PC-9 (cell line): ENCODE measurements at places on chromosomes 13 and 19. TPM values are rescaled to one million over a fixed set of nuclear protein-coding genes. Genes with fewer than 3 reads are reported as not detected.

Gene DAND5
- total RNA-seq: 0.20 and 0.28 TPM in 2 replicates

Gene OR7A5
- total RNA-seq: not detected in 2 replicates

Gene WDR88
- 0.59 TPM in 1 of 2 replicates, not detected in the other for total RNA-seq

Gene SNRNP70
- 151 and 199 TPM in 2 replicates for total RNA-seq

Gene DHPS
- 106 and 121 TPM in 2 replicates for total RNA-seq

Gene ZNF562
- 24.9 and 26.0 TPM in 2 replicates for total RNA-seq

Gene TSPAN16
- not detected in 2 replicates for total RNA-seq

GRCh38 chr13:39450176-39450575 is 152.8 kb downstream of the LHFPL6 start:
- H3K4me3 ChIP-seq: no peak overlapping the region
- no peak overlapping the region for H3K27ac ChIP-seq
- H3K27me3 ChIP-seq: no peaks in the 10 kb centered on the region
- H3K36me3 ChIP-seq: no peaks in the 10 kb centered on the region
- no peak for DNase-seq
- H3K4me1 ChIP-seq: no peaks in the 10 kb centered on the region

DNA sequence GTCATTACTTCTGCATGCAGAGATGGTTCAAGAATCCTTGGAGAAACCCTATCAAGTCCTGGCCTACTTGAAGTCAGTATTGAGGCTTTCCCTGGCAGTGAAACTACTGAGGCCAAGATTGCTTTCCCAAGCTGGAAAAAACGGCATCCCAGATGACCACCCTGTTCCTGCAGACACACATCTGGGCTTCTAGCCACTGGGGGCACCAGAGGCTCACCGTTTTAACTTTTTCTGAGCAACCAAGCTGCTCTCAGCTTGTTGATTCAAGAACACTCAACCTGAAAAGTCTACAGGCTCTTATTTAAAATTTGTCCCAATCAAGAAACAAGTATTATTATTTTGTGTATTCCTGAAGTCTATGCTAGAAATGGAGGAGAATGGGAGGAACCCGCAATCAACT is 66.6 kb downstream of the SPRYD7 start:
- no peaks in the 10 kb centered on the region; the same call in 1 of the 2 replicates for H3K36me3 ChIP-seq
- no peaks in the 10 kb centered on the region for H3K4me1 ChIP-seq
- H3K27me3 ChIP-seq: no peaks in the 10 kb centered on the region
- no peak overlapping the region for H3K27ac ChIP-seq
- no peak overlapping the region for H3K4me3 ChIP-seq

DNA sequence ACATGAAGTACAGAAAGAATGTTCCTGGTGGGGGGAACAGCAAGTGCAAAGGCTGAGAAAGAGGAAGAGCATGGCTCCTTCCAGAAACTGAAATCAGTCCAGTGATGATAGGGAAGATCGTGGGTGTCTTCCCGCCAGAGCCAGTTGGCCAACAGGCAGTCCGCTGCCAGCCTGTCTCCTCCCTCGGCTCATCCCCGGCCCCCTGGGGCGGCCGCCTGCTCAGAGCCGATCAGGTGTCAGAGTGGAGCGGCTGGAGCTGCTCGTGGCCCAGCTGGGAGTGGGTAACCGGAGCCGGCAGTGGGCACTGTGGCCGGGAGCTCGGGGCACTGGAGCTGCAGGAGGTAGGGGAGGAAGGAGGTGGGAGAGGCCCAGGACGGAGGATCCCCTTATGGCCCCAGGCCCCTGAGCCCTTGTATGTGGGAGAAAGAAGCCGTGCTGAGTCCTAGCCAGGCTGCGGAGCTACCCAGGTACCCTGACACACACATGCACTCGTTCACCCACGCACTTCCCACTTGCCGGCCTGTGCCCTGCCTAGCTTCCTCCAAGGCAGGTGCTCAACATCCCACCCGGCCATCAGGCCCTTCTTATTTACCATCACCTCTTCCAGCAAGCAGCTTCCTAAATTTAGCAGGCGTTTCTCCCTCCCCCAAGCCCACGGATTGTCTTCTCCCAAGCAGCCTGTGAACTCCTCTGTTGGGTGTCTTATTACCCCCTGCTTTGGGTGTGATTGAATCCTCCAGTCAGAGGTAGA is 1.7 kb downstream of the ANKRD24 start:
- H3K4me3 ChIP-seq: no peak overlapping the region
- H3K27me3 ChIP-seq: no peaks in the 10 kb centered on the region
- DNase-seq: no peak

DNA sequence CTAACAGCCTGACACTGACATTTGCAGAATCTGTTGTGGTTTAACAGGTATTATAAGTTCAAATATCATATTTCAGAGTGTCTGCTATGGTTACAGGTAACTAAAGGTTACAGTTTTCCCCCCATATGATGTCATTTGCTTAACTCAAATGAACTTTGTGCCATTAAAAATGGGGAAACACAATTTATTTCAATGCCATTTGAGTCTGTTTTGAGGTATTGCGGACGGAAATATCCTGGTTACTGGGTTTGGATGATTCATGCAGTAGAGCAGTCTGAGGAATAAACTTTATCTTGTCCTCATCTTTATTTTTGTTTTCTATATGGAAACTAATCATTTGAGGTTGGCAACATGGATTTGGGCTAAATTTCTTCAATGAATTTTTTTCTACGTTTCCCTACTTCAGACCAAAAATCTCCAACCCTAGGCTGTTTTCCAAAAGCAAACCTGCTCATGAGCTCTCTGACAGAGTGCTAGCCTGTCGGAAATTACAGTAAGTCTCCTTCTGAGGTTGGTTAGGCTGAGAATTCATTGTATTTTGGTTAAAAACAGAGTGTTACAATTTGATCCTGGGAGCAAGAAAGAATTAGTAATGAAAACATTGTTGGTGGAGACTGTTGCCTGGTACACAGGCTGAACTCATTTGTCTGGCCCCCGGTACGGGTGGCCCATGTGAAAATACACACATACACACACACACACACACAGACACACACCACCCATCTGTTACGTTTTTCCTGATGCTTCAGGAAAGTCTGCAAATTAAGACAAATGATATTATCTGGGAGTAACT is 66.1 kb downstream of the AKAP11 start:
- no peaks in the 10 kb centered on the region for H3K36me3 ChIP-seq
- H3K27me3 ChIP-seq: no peaks in the 10 kb centered on the region
- no peak overlapping the region for H3K27ac ChIP-seq
- H3K4me1 ChIP-seq: peaks cover 19% of the 10 kb centered on the region

- H3K36me3 ChIP-seq: no peaks in the 10 kb centered on the region
- no peak overlapping the region for H3K27ac ChIP-seq
- H3K4me3 ChIP-seq: no peak overlapping the region
- H3K4me1 ChIP-seq: no peaks in the 10 kb centered on the region
- DNase-seq: no peak
- H3K27me3 ChIP-seq: no peaks in the 10 kb centered on the region
These were observed 205.1 kb downstream of the LHFPL6 start for GRCh38 chr13:39397896-39398265.
